PC-3 (cell line): ENCODE measurements at places on chromosomes 3 and 15. TPM values are rescaled to one million over a fixed set of nuclear protein-coding genes. Genes with fewer than 3 reads are reported as not detected.
A peak's percentile ranks its signal among the peaks of the same experiment; 100 is the strongest.

DNA sequence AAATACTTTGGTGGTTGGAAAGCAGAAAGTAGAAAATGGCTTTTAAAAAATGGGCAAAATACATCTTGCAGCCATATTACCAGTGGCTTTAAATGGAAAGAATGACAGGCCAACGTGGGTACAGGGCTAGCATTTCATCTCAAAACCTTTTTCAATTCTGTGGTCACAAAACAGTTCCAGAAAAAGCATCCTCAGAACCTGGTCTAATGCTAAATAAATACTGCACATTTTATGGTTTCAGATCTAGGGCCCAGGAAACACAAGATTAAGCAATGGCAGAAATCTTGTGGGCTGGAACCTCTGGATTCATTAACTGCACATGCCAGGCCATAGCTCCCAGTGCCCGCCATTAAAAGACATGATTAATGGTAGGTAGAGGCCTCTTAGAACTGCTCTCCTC, 470.2 kb upstream of the RASGRP1 start:
- no peak for DNase-seq

- no peak for DNase-seq
Observed at GRCh38 chr15:70306081-70306480, 208.4 kb upstream of the TLE3 start.

GRCh38 chr3:29145360-29145759, 135.5 kb upstream of the RBMS3 start:
- DNase-seq: no peak

The ARNT2 gene
- 0.11 and 0.35 TPM in 2 replicates for total RNA-seq

- no peak for DNase-seq
Observed at GRCh38 chr15:68781766-68782588, 38.7 kb downstream of the ANP32A start.

GRCh38 chr15:101407966-101408775, 81.3 kb downstream of the PCSK6 start:
- no peak for DNase-seq

DNA sequence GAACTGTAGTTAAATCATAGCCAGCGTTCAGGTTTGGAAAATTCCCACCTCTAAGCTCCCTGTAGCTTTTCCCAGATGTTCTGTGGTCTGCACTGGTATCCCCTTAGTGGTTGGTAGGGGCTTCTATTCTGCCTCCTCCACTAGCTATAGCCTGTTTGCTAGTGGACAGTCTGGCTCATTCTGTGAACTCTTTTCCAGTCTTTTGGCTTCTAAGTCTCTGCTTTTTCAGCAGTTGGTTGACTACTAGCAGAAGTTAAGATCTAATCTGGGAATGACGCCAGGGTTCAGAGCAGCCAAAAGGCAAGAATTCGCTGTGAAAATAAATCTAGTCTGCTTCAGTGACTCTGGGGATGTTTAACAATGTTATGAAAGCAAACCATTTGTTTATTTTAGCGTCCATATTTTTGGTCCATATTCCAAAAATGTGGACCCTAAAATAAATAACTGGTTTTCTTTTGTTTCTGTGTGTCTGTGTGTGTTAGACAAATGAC, 73.7 kb upstream of the WDR72 start:
- no peak for DNase-seq

GRCh38 chr3:160023476-160023875, 34.8 kb downstream of the IL12A start:
- DNase-seq: peak; percentile 74

DNA sequence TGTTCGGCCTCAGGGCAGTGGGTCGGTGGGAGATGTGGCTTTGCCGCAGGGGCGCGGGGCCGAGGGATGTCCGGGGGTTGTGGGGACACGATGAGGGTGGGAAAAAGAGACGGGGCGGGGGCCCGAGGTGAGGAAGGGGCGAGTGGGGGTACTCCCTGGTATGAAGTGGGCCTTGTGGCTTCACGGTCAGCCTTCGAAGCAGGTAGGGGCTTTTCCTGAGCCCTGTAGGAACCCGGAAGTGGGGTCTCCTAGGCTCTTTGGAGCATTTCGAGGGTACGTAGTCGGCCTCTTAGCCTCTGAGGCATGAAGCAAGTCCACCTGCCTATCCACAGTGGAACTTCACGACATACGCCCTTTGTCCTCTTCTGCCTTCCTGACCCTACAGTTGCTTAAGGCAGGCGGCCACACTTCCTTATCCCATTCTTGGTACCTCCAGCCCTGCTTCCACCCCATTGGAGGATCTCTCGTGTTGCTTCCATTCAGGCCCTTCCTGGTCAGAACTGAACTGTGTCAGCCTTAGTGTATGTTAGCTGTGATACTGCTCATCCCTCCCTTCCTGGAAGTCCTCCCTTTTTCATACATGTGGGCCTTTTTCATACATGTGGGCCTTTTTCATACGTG, 389 bp downstream of the ARPC4 start:
- DNase-seq: peak; percentile 26

The CTXN2 gene
- total RNA-seq: not detected in 2 replicates

GRCh38 chr15:40440743-40441564, at the start of gene BAHD1:
BAHD1 (plus strand) TSS chr15:40440953; CDS start chr15:40458465, 17,512 bp downstream.
- peak; percentile 95 for DNase-seq

DNA sequence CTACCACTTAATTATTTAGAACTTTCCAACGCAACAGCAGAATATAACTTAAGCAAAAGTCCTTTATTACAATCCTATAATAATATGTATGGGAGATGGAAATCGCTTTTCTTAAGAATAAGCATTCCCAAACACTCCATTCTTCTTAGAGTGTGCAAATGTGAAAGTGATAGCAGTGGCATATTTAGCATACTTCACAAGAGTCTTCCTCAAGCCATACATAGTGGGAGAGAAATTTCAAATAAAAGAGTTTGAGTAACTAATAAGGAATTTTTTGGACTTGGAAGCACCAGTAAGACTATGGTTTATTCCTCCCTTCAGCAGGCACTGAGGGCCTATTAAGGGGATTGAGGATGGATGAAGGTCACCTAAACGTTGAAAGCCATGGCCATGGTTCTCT, 22.1 kb upstream of the BNC1 start:
- peak; percentile 16 for DNase-seq

DNA sequence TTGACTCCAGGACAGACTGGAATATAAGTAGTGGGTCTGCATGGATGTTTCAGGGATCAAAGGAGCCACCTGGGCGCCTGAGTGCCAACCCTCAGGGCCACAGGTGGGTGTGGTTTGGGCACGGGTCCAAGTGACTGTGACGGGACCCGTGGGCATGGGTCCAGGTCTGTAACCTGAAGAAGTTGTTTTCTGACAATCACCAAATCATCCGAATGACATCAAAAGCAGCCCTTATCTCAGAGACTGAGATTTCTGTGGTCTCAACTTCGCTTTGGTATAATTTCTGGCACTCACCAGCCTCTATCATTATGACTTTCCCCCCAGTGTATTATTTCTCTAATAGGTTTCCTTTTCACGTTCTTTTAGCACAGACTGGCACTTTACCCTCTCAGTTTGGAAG, 24.4 kb downstream of the RLBP1 start:
- peak; percentile 44 for DNase-seq

DNA sequence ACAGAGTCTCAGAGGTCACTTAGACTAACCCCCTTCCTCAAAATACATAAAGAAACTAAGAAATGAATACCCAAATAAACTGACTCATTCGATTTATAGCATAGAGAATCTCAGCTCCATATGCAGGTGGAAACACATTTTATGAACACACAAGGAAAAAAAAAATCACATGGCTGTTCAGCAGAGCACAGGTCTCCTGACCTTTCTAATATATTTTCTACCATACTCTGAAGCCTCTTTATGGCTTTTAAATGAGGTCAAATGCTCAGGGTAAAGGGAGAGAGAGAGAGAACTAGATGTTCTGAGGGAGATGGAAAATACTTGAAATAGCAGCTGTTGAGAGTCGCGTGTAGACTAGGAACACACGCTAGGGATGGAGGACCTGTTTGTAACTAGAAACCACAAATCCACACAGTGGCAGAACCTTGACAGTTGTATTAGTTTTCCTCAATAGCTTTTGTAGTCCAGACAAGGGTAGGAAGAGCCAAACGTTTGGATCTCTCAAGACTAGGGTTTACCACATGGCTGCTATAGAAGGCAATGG, 165.3 kb downstream of the FMN1 start:
- no peak for DNase-seq

DNA sequence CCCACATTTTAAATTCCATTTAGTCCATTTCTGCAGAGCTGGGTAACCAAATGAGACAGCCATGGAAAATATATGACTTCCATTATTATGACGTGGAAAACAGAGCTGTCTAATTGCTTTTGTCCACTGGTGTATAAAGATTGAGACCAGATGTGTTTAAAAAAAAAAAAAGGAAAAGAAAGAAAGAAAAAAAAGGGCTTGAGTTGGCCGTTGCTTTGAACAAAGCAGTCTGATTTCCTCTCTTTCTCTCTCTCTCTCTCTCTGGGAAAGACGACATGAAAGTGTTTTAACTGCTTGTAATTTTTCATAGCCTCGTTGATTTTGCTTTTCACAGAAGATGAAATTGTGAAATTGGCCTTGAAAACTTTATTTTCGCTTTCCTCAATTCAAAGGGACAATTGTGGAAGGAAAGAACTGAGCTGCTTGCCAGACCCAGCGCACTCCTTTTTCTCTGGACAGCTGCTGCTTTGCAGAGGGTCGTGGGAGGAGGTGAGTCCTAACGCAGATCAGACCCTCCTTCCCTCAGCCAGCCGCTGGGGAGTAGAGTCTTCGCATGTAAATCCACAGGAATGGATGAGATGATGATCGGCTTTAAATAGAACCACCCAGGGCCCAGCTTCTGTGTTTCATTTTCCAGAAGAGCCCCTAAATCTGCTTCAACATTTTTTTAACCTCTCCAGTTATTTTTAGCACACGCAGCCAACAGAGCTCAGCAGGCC, 42.8 kb upstream of the UBE2E1 start:
- DNase-seq: no peak

DNA sequence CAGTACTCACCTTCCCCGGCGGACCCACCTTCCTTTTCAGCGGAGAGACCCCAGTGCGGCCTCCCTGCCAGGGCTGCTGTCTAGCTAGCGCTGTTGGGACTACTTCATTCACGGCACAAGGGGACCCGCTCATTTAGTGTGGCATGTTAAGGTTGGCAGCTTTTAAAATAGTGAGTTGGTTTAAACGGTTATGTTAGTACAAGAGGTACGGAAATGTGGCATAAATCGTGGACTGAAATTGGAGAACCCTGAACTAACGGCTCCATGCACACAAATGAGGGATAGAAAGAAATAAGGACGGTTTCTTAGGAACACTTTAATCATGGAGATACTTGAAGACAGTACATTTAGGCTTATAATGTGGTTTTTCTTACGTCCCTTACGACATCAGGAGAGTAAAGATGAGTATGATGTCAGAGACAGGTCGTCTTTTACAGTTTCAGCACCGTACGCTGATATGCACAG, 752 bp downstream of the CEP63 start:
- peak; percentile 23 for DNase-seq

- peak; percentile 20 for DNase-seq
Observed at GRCh38 chr3:8768364-8769087, 887 bp downstream of the OXTR start.

DNA sequence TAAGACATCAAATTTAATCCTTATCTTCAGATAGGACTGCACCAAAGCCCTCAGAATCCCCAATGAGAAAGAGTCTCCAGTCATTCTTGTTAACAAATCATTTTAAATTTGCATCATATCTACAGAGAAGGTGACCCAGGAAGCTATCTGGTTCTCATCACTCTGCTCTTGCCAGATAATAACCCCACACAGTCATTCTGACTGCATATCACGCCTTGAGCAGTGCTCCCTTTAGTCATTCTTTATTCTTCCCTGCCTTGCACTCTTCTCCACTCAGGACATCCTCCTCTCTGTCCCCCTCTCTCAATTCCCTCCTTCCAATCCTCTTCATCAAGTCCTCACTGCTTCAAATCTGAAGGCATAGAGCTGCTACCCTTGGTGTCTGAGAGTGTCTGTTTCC, 83.7 kb upstream of the COL6A6 start:
- DNase-seq: no peak

The SPTSSB gene
- total RNA-seq: 78.0 and 144 TPM in 2 replicates

The POTEB3 gene
- not detected in 2 replicates for total RNA-seq

The SEMA3G gene
- total RNA-seq: 0.77 and 1.6 TPM in 2 replicates

The ITIH4 gene
- total RNA-seq: 0.80 TPM in 1 of 2 replicates, not detected in the other

- no peak for DNase-seq
Observed at GRCh38 chr3:48692551-48692950, 6.8 kb upstream of the NCKIPSD start.

GRCh38 chr3:61724183-61724582, 162.8 kb downstream of the PTPRG start:
- DNase-seq: no peak

GRCh38 chr15:31031471-31032067, 40.1 kb upstream of the MTMR10 start:
- DNase-seq: no peak

The LRRIQ4 gene
- 0.52 TPM in 1 of 2 replicates, not detected in the other for total RNA-seq

GRCh38 chr15:85793641-85794597, 806 bp downstream of the KLHL25 start:
- peak; percentile 9 for DNase-seq

The IQCF5 gene
- total RNA-seq: not detected in 2 replicates

- DNase-seq: no peak
Observed at GRCh38 chr3:54093491-54094248, 28.7 kb upstream of the CACNA2D3 start.

GRCh38 chr3:52931889-52932288, 34.5 kb upstream of the STIMATE start:
- peak; percentile 17 for DNase-seq

- DNase-seq: peak; percentile 89
Observed at GRCh38 chr3:184636741-184637316, 75.0 kb downstream of the MAGEF1 start.

The DET1 gene
- total RNA-seq: 1.5 and 1.6 TPM in 2 replicates

GRCh38 chr15:69718916-69719315, 266.3 kb downstream of the RPLP1 start:
- DNase-seq: no peak
